NCI-H524 (cell line): ENCODE measurements at places on chromosomes 4 and X.

DNA sequence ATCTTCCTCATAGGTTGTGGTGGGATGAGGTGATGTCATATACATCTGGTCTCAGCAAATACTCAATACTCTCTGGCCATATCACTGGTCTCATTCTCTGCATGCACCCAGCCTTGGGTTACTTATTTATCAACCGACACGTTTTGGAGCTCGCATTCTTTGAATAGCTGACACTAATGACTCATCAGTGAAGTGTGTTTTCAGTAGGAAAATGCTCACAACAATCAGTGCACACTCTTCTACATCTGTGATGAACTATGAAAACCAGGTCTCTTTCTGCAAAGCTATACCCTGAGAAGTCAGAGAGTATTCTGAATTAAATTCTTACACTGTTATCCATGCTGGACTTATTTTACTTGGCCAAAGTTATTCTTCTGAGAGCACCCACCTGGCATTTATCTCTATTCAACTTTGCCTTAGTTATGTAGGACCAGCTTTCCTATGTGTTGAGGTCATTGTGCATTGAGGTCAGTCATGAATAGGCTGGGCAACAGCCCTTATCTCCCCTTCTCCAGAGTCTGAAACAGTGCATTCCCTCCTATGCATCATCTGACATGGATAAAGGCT, 58.7 kb upstream of the DHX15 start:
- DNase-seq = no peak

- DNase-seq = no peak
Observed at GRCh38 chr4:76571274-76571673, 136.2 kb downstream of the SHROOM3 start.

- no peak for DNase-seq
Observed at GRCh38 chr4:72712997-72713396, 144.0 kb upstream of the ADAMTS3 start.

GRCh38 chr4:189385098-189385497, 555.6 kb upstream of the FRG1 start:
- DNase-seq = no peak

DNA sequence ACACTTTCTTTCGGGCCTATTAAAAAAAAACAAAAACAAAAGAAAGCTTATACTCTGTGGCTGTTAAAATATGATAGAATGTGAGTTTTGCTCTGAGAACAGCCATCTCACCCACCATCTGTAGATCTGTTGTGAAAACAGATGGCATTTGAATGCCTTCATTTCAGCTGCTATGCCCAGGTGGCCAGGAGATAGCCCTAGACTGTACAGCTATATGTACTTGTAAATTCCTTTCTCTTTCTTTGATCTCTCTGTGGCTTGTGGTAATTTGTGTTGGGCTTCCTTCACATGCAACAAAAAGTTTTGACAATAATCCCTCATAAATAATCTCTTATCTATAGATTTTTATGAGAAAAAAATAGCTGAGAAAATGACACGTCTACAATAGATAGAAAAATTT, 38.1 kb downstream of the PNPLA4 start:
- no peak for DNase-seq

DNA sequence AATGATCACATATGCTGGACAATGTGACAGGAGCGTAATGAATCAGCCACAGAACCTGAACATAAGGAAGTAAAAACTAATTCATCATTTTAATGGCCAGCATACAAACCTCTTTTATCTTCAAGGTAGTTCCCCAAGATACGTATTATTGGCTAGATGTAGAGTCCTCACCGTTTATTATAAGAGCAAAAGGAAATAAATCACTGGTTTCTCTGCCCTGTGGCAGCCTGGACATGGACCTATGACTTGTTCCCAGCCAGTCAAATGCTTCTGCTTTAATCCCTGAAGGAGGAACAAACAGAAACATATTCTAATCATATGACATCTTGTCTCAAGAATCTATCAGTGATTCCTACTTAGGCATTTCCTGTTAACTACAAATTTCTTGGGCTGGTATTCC, 86.8 kb upstream of the FAM241A start:
- no peak for DNase-seq

- no peak for DNase-seq
Observed at GRCh38 chrX:103656617-103657016, 27.8 kb downstream of the TCEAL1 start.

GRCh38 chrX:121231566-121232358, 184.4 kb downstream of the GLUD2 start:
- no peak for DNase-seq

DNA sequence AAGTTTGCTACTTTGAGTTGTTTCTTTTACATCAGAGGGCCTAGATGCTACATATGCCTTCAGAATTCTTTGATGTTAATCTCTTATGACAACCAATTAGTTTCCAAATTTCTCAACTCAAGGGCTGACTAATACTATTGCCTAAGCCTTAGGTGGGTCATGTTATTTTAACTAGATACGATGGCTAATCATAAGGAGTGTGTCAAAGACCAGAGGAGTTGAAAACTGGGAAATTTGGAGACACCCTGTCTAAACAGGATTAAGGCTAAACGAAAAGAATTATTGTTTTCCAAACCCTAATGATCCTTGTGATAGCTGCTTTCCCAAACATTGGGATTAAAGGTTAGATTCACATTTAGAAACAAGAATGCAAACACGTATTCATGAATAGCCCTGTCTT, 228.5 kb downstream of the PCDH7 start:
- DNase-seq = peak; percentile 18

GRCh38 chr4:15239866-15240265, 188.0 kb upstream of the C1QTNF7 start:
- no peak for DNase-seq

DNA sequence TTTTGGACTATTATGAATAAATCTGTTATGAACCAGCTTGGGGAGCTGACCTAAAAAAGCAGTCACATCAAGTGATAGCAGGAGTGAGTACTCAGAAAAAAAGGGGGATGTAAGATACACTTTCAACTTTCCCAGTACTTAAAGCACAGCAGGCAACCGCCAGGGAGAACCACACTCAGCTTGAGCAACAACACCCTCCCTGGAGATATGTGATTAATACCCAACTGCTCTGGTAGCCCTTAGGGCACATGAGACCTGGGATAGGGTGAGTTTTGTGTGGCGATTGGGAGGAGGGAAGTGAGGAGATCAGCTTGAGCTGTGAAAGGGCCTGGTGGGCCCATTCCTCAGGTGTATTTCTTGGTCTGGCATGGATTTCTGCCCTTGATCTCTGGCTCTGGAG, 220.3 kb upstream of the SFRP2 start:
- no peak for DNase-seq

DNA sequence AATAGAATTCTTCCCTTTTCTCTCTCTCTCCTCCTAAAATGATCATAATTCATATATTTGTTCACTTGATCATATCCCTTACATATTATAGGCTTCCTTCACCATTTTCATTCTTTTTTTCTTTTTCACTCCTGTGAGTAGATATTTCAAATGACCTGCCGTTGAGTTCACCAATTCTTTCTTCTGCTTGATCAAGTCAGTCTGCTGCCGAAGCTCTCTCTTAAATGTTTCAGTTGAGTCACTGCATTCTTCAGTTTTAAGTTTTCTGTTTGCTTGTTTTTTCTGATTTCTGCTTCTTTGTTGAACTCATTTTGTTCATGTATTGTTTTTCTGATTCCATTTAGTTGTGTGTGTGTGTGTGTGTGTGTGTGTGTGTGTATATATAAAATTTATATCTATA, 354.3 kb downstream of the GPAT3 start:
- DNase-seq = no peak

DNA sequence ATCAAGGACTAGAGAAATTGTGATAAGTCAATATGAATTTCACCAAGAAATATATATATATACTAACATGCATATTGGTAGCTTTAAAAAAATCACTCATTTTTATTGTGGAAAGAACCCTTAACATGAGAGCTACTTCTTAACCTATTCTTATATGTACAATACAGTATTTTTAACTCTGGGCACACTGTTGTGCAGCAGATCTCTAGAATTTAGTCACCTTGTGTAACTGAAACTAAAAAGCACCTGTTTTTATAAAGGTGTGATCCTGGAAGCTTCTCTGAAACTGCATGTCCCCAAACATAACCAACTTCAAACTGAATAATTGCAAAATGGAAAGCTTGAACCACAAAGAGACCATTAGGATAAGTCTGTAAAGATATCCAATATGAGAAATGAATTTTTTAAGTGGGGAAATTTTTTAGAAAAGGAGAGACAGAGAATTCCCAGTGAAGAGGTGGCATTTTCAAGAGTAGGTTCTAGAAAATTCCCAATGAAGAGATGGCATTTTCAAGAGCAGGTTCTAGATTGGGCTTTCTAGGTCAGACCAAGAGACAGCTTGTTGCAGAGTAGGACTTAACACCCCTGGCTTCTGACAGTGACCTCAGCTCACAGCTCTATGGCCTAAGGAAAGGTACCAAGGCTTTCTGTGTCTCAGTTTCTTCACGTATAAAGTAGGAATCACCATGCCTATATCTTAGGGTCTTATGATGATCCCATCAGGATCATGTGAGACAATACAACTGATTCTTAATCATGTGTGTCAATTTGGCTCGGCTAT, 22.0 kb upstream of the PPARGC1A start:
- DNase-seq = no peak

GRCh38 chrX:105460376-105460775, 239.9 kb upstream of the TEX13A start:
- no peak for DNase-seq

DNA sequence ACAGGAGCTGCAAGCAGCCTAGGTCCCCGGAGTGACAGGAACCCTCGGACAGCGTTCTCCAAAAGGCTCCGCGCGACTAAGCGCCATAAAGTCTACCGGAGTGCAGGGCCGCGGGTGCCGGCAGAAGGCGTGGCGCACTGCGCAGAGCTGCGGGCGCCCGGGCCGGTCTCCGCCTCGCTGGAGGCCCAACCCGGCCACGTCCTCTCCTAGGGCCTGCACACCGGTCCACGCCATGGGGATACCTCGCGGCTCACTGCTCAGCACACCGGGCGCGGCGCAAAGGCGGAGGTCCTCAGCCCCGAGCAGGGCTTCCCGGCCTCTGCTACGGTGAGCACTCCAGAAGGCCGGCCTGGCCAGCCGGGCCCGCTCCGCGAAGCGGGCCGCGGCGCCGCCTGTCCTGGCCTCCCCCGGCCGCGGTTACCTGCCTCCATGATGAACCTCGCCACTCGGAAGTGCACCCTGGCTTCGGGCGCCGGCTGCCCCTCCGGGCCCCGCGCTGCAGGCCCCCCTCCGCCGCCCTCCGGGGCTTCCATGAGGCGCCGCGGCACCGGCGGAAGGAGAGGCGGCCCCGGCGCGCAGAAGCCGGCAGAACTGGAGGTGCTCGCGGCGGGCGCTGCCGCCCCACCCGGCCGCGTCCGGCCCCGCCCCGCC, at the start of gene CCNQ:
TSS of gene CCNQ (minus strand) at position 599 of the 651 bp plus-strand sequence. CDS start at position 533, 66 bp downstream.
- no peak for DNase-seq

- no peak for DNase-seq
Observed at GRCh38 chrX:24334461-24334860, 20.6 kb upstream of the SUPT20HL2 start.

DNA sequence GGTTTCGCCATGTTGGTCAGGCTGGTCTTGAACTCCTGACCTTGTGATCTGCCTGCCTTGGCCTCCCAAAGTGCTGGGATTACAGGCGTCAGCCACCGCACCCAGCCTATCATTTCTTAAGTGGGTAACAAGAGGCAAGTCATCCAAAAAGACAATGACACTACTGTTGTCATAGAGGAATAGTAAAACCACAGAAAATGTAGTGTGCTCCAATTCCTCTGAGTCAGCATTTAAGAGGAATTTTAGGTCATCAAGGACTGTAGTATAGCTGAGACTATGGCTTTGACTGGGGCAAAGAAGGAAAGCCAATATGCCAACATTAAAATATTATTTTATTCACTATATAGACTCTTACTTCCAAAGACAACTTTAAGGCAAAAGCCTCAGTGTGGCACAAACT, 48.4 kb downstream of the ATP8A1 start:
- no peak for DNase-seq

DNA sequence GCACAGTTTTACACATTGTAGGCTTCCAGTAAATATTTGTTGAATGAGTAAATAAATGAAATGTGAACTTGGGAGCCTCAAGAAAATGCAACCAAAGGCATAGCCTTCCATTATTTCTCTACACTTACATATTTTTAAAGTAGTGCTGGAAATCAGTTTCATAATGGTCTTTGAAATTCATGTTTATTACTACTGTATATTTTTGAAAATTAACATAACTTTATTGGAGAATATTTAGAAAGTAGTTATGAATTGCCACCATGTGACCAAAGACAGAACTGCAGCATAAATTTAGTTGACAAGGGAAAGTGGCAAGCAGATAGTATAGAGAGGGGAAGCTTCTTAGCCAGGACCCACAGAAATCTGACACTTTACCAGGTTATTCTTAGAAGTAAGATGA, 6.4 kb downstream of the TCEAL8 start:
- peak; percentile 4 for DNase-seq

- DNase-seq = no peak
Observed at GRCh38 chr4:67092351-67092750, 453.0 kb downstream of the CENPC start.

- DNase-seq = no peak
Observed at GRCh38 chr4:161817914-161818313, 345.9 kb downstream of the FSTL5 start.

DNA sequence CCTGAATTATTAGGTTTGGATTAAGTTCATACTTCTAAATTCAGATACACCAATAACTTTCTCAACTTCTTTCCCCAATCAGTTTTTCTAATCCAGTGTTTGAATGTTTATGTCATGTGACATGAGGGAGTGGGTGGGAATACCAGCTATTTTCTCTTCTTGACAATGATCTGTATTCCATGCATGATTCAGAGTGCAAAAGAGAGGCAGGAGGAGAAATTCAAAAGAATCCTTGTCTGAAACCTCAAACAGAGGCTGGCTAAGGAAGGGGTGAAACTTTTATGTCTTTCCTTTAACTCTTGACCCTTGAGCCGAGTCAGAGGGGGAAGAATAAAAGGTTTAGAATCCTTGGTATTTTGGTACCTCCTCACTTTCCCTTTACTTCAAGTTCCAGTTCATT, 544.7 kb downstream of the SPRY1 start:
- no peak for DNase-seq

GRCh38 chr4:78691971-78692821, 84.0 kb upstream of the BMP2K start:
- DNase-seq = no peak

DNA sequence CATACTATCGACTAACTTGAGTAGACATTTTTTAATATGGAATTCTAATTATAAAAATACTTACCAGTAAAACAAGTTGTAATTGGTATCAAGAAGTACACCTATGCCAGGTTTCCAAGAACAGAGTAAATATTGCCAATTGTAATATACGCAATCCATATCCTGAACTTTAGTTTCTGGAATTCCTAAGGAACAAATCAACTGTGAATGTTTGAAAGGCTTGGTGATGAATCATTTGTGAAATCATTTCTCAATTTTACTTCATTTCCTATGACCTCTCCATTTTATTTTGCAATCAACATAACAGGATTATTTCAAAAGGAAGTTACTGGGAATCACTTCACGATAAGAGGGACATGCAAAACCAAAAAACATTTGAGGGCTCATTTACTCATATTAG, 3.7 kb downstream of the IL13RA2 start:
- DNase-seq = no peak

GRCh38 chr4:176187624-176188023, 7.8 kb downstream of the SPATA4 start:
- DNase-seq = no peak
